ENCODE measurements at places on chromosomes 2 and 18. TPM values are rescaled to one million over a fixed set of nuclear protein-coding genes. Genes with fewer than 3 reads are reported as not detected.

DNA sequence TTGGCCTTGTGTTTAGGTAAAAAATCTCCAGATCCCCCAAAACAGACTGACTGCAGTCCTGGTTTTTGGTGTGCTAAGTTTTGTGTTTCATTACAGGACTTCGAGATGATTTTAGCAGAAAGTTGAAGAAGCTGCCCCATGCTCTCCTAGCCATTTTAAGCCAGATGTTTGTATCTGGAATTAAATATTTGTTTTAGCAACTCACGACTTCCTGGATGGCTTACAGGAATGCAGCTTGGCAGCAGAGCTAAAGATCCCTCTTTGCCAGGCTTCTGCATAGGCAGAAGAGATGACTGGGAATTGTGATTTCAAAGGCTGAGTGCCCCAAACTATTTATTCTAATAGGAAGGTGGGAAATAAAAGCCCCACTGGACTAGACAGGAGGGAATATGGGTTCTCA is 31.1 kb downstream of the ONECUT2 start:
- ATAC-seq, result no peak

- peak; percentile 38 for ATAC-seq
Measured at GRCh38 chr2:174631009-174631981, 33.7 kb upstream of the WIPF1 start.

DNA sequence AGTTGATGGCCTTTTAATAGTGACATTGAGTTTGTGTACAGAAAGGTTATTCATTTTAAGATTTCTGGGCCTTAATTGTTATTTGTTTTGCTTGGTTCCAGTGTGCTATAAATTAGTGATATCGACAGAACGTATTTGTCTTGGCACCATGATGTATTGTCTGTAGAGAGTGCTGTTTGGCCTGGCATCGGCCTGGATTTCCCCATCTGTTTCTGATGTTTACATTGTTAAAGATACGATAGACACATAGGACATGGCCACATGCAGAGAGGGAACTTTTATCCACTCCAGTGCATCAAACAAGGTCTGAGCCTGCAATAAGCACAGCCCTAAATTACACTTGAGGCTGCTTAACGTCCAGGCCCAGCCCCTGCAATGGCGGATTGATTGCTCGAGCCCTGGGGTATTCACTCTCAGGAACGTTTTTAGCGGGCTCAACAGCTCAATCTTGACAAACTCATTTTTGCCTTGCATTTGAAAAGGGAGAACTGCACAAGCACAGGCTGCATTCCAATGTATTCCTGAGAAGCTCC is 144.7 kb downstream of the SLC4A3 start:
- no peak for ATAC-seq

DNA sequence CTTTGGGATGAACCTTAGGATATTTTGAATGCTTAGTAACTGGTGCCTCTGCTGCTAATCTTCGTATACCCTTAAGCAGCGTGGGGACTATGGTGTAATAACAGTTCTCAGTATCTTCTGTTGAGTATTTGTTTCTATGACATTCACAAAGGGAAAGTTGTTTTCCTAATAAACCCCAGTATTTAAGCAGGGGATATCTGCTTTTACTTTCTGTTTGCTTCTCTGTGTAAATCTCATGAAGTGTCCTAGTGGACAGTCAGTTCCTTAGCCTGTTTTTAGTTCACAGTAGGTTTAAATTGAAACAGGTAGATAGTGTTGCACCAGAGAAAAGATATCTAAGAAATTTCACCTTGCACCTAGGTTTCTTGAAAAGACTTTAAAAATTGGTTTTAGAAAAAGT is 14.9 kb downstream of the KIAA1328 start:
- no peak for ATAC-seq

GRCh38 chr2:116511426-116511825 is 1303.1 kb upstream of the DDX18 start:
- no peak for ATAC-seq

DNA sequence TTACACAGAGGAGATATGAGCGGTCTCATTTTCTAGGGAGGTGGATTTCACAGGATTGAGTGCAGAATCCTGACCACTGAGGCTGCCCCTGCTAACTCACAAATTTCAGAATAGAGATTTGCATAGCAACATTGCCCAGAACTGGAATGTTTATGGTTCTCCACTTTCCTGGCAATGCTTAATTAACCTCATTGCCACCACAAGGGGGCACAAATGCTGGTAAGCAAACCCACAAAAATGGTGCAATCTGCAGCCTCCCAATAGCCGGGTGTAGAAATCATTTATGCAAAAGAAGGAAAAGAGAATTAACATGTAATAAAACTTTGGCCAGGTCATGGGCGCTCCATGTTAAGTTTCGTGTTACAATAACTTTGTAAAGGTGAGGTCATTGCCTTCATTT is 112.4 kb downstream of the CYRIA start:
- ATAC-seq, result no peak

DNA sequence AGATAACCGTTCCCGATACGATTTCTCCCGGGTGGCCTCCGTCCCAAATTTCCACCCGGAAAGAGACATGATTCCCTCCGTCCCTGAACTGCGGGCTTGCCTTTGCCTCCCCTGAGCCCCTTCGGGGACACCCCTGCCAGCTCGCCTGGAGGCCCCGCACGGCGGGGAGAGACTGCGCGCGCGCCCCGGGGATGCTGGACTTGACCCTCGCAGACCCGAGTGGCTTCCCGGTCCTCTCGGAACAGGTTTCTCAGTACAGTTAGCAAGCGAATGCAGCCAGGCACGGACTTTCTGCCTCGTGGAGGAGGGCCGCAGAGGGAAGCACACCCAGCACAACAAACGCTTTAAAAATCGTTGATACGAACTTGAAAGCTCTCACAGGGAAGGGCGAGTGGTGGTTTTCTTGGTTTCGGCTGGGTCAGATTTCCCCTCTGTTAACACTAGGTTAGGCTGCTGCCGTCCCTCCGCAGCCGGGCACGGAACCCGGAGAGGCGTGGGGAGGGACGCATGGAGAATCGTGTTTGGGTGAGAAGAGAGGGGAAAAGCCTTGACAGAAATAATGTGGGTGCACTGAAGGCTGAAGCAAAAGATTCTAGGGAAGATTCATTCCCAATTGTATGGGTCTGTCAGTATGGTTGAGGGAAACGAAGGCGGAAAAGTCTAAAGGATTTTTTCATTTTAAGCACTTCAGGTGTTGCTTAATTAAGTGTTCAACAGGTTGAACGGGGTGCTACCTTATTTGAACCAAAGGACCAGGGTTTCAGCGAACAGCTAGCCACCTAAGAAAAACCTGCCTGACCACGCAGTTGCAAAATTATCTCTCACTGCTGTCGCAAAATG is 916 bp downstream of the TNFRSF11A start:
- peak; percentile 18 for ATAC-seq

DNA sequence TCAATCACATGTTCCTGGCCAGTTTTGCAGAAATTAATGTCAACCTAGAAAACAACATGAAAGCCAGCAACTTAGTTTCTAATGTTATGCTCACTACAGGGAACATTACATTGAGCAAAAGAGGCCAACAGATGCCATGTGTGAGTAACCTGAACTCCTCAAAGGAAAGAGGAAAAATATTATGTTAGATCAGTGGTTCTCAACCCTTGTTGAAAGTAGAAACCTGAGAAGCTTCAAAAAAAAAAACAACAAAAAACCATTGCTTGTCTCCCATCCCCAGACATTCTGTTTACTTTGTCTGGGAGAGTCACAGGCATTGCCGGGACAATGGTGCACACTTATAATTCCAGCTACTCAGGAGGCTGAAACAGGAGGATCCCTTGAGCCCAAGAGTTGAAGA is 57.7 kb downstream of the METTL4 start:
- ATAC-seq, result no peak

- ATAC-seq, result no peak
Measured at GRCh38 chr2:32838418-32838817, 108.3 kb upstream of the LTBP1 start.

DNA sequence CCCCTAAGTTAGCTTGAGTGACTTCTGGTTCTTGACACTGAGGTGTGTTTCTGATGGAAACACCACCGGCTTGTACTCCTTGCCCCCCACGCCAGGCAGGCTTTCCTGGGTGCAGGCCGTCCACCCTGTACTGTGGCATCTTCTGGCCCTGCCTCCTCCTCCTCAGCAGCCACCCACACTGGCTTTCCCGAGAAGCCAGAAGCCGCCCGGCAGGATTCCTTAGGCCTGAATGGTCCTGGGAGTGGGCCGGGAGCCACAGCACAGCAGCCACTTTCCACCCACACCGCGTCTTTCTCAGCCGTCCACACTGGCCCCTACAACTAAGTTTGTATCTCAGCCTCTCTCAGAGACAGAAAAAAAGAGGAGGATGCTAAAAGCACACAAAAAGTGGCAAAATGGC is 2.1 kb upstream of the HSBP1L1 start:
- no peak for ATAC-seq

DNA sequence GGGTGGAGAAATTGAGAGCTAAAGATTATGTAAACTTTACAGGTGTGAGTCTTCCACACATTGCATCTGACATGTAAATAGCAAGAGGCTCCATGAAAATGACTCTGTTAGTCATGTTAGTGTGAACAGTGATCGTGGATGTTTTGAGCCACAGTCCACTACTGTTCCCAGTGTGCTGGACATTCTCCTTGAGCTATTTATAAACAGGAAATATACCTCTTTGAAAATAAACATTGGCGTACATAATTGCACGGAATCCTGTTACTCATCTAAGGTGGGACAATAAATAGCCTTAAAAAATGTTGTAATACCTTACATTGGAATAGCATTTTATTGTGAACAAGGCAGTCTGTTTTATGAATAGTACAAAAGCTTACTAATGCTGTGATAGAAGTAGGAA is 37.0 kb downstream of the LIMS1 start:
- ATAC-seq, result no peak

- ATAC-seq, result no peak
Measured at GRCh38 chr18:43596105-43596712, 318.9 kb upstream of the SYT4 start.

- no peak for ATAC-seq
Measured at GRCh38 chr18:44474067-44474411, 206.6 kb upstream of the SETBP1 start.

GRCh38 chr2:37802211-37802752 is 122.8 kb upstream of the RMDN2 start:
- no peak for ATAC-seq

GRCh38 chr2:105522645-105523044 is 123.8 kb upstream of the FHL2 start:
- ATAC-seq, result no peak

GRCh38 chr2:120826716-120827410 is 91.2 kb downstream of the GLI2 start:
- no peak for ATAC-seq

- ATAC-seq, result no peak
Measured at GRCh38 chr2:172896661-172897081, 161.0 kb downstream of the RAPGEF4 start.

- ATAC-seq, result no peak
Measured at GRCh38 chr18:36294031-36294430, 3.5 kb upstream of the FHOD3 start.

DNA sequence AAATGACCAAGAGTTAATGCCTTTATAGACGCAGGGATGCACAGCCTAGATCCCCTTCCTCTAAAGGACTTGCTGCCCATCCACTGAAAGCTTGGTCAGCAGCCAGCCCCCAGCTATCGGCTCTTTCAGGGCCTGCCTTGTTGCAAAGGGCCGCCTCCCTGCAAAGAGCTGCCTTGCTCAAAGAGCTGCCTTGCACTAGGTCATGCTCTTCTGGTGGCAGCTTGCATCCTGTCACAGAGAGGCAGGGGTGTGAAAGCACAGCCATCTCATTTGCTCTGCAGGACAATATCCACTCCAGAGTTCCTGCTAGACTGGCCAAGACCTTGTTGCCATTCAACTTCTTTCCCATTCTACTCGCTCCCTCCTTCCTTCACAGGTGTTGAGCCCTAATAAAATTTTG is 137.1 kb downstream of the MCFD2 start:
- no peak for ATAC-seq

- ATAC-seq, result peak; percentile 92
Measured at GRCh38 chr2:47339745-47340541, 63.0 kb upstream of the MSH2 start.

CCDC74B gene
- 4.4 TPM for total RNA-seq

FAM228B gene
- total RNA-seq, result 7.0 TPM

MLPH gene
- total RNA-seq, result not detected

CABLES1 gene
- total RNA-seq, result 5.8 TPM

RAX gene
- total RNA-seq, result not detected

RSAD2 gene
- total RNA-seq, result 4.5 TPM

TRMT61B gene
- 20.0 TPM for total RNA-seq

DUSP19 gene
- 2.1 TPM for total RNA-seq

DPYSL5 gene
- not detected for total RNA-seq

DPP10 gene
- total RNA-seq, result not detected

DYNAP gene
- not detected for total RNA-seq

Measured in activated T-helper 17 cell treated with anti-CD3 and anti-CD28 coated beads, Interleukin-2, amount 50 U/mL, for 72 hours (primary cell).